Nephron progenitor cell (in vitro differentiated cells): ENCODE measurements at places on chromosomes 1 and 21.

DNA sequence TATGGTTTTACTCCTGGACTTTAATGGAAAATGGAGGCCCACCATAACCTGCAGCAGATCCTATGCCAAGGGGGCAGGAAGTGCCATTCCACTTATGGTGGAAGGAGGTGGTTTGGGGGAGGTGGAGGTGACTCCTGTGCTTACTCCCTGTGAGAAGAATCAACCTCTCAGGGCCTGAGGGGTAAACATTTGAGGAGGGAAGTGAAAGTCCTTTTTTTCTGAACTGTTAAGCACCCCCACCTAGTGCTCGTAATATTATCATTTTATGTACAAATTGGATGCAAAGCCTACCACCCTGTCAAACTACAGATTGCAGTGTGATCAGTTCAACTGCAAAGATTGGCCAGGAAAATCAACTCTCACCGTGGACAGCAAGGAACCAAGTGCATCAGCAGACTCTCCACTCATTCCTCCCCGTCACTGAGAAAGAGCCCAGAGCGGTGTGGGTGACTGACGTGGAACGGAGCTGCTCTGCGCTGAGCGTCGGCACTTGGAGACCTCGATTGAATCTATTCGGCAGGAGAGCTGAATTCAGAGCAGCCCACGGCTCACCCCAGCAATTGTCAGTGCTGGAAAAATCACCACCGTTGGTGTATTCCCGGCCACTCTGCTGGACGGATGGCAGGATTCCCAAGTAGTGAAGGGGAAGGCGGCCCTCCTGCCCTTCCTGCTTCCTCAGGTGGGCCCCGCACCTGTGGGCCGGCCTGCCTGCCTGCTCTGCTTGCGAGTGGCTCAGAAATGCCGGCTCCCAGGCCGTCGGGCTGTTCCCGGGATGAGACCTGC, 46.8 kb upstream of the COX20 start:
- DNase-seq: no peak

GRCh38 chr1:244705261-244706234, 52.6 kb downstream of the DESI2 start:
- no peak for DNase-seq

DNA sequence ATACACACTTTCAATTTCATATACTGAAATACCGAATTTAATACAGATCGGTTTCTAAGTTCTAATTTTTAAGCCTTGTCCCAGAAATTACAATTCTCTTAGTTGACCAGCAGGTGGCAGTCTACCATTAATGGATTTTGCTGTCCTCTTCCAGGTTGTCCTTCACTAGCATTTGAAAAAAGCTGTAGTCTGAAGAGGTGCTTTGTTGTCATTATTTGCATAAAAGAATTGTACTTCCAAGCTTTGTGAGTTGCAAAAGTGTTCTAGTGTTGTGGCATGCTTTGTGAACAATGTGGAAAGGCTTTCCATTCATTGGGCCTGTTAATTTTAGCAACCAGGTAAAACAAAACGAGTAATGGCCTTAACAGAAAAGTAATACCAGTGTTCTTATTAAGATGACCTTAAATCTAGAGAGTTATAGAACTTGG, 193.6 kb downstream of the RPS6KC1 start:
- peak; percentile 47 for DNase-seq

DNA sequence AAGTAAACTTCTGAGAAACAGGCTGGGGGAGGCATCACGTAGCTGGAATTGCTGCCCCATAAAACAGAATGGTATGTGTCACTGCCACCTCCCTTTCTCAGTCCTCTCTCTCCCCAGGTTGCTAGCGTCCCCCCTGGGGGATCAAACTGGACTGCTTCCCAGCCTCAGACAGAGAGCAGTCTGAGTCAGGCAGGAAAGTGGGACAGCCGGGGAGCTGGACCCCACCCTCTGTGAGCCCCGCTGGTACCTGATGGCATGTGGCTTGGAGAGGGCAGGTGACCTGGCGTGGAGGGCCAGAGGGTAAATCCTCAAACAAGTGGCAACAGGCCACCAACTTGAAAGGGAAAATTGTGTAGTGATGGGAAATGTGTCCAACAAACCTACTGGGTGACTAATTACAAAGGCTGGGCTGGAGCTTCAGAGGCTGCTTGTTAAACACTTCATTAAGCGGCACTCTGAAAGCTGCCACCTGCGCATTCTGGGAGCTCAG, 1.0 kb upstream of the SFN start:
- no peak for DNase-seq

DNA sequence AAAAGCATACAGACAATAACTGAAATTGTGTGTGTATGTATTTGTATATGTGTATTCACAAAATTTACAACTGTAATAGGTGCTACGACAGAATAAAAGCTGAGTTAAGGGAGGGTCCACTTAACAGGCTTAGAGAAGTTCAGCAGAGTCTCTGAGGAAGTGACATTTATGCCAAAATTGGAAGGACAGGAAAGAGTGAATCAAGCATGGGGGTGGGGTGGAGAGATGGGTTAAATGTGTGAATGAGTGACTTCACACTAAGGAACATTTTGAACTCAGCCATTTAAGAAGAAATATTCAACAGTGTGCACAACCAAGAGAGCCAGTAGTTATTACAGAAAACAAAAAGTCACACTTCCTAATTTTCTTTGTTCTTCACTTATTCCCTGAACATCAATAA, 53.8 kb upstream of the RGS1 start:
- DNase-seq: no peak

GRCh38 chr1:81305997-81306452, 494.7 kb upstream of the ADGRL2 start:
- peak; percentile 2 for DNase-seq

- peak; percentile 98 for DNase-seq
These were observed 378 bp upstream of the SMIM1 start for GRCh38 chr1:3772027-3772714.

GRCh38 chr1:201570181-201570885, 31.4 kb downstream of the NAV1 start:
- no peak for DNase-seq

- no peak for DNase-seq
These were observed 70.3 kb upstream of the F3 start for GRCh38 chr1:94611681-94612475.

DNA sequence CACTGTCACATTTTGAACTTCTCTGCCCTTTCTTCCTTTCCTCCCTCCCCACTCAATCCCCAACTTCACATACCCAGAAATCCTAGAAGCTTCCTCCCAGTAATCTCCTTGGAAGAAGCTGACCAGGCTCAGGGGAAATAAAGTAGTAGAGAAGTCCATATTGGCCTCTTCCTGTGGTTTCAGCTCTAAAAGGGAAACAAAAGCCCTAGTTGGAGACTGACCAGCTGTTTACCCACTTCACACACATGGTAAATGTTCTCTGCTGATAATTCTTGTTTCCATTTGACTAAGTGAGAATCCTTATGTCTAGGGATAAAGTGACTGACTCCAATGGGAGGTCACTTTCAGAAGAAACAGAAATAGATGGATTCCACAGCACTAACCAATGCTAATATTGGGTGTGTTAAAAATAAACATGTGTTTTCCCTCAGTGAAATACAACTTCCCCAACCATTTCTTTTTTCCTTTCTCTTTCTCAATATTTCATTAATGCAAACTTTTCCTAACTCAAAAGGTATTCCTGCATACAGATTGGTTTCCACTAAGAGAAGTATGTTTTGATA, 178.9 kb upstream of the DPT start:
- DNase-seq: no peak

DNA sequence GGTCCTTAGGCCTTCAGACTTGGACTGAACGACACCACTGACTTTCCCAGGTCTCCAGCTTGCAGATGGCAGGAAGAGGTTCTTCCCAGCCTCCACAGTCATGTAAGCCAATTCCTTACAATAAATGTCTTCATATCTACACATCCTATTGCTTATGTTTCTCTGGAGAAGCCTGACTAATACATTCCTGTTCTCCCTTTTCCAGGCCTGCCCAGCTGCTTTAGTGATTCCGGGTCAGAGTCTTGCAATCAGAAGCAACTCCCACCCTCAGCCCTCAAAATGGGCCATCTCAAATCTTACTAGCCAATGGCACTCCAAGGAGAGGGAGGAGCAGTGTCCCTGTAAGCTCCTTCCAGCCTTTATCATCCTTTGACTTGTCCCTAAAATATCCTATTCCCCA, 16.4 kb upstream of the CPT2 start:
- DNase-seq: no peak

- DNase-seq: no peak
These were observed 76.9 kb downstream of the C1orf21 start for GRCh38 chr1:184463680-184464079.

DNA sequence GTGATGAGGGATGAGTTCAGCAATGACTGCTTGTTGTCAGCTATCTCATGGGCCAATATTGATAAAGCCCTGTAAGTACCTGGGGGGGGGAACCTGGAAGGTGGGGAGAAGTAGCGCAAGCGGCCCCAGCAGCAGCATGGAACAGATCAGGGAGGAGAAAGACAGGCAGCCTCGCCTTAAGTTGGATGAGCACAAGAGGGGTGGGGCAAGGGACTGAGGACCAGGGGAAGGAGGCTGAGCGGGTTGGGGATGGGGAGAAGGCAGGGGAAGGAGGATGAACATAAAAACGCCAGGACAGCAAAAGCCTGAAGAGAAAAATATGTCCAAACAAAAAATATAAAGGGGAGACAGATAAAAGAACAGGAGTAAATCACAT, 70.6 kb downstream of the ALG14 start:
- DNase-seq: no peak

DNA sequence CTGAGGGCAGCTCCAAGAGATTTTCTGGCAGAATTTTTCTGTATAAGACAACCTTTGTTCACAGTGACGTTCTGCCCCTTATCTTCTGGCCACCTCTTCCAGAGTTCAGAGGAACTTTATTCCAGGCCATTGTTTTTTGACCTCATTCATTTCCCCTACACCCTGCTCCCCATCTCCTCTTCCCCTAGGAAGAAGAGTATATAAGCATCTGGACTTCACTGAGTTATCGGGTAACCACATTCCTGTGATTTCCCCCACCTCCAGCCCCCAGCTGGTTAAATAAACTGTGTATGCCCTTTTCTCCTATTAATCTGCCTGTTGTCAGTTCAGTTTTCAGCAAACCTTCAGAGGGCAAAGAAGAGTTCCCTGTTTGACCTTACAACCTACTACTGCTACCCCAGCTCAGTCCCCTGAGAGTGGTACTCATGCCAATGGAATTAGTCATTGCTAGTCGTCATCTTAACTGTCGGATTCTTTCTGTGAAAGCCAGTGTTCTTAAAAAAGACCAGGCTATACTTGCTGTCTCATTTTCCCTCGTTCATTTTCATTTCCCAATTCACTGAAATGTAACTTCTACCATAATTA, 14.3 kb upstream of the ALG14 start:
- peak; percentile 26 for DNase-seq

DNA sequence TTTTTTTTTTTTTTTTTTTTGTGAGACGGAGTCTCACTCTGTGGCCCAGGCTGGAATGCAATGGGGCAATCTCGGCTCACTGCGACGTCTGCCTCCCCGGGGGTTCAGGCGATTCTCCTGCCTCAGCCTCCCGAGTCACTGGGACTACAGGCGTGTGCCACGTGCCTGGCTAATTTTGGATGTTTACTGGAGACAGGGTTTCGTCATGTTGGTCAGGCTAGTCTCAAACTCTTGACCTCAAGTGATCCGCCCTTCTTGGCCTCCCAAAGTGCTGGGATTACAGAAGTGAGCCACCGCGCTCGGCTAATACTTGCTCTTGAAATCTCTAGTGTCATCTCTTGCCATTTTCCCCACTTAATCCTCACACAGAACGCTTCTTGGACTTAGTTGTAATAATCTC, 1.1 kb upstream of the SYCP1 start:
- no peak for DNase-seq

GRCh38 chr1:212591922-212592321, 16.6 kb upstream of the ATF3 start:
- no peak for DNase-seq

DNA sequence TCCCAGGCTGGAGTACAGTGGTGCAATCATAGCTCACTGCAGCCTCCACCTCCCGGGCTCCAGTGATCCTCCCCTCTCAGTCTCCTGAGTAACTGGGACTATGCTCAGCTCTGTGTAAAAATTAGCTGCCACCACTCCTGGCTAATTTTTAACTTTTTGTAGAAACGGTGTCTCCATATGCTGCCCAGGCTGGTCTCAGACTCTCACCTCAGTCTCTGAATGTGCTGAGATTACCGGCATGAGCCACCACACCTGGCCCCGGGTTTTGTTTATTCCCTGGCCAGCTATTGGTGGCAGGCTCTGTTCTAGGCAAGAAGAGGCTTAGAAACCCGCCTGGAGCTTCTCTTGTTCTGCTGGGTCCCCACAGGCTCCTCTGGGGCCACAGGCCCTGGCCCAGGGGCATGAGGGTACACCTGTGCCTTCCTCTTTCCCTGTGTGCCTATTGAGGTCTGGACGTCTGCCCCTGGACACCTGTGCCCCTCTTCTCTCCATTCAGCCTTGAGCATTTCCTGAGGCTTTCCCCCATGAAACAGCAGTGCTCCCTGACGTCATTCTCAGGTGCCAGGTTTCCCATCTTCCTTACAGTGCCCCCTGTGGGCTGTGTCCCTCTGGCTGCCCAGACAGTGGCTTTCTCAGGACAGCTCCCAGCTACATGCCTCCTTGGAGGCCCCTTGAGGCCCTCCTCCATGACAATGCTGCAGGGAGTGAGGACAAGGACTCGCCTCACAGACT, 57.5 kb downstream of the PCP4 start:
- no peak for DNase-seq

- no peak for DNase-seq
These were observed 456 bp downstream of the TOMM40L start for GRCh38 chr1:161226320-161226711.

DNA sequence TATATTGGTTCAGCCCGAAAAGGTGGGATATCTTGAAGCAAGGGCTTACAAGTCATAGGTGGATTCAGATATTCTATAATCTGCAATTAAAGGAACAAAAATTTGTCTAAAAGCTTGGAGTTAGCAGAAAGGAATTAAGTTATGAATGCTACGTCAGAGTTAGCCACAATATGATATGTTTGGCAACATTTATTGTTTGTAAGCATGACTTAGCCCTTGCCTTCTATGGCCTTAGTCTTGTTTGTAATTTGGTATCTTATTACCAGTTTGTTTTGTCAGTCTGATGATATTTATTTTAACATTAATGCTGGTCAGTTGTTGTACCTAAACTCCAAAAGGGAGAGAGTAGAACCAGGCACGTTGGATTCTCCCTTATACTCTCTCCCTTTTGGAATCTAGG, 43.1 kb upstream of the SUCO start:
- DNase-seq: no peak

GRCh38 chr1:24694380-24694843, 50.8 kb upstream of the CLIC4 start:
- DNase-seq: no peak

- DNase-seq: no peak
These were observed 11.2 kb downstream of the PRMT2 start for GRCh38 chr21:46646541-46647154.

DNA sequence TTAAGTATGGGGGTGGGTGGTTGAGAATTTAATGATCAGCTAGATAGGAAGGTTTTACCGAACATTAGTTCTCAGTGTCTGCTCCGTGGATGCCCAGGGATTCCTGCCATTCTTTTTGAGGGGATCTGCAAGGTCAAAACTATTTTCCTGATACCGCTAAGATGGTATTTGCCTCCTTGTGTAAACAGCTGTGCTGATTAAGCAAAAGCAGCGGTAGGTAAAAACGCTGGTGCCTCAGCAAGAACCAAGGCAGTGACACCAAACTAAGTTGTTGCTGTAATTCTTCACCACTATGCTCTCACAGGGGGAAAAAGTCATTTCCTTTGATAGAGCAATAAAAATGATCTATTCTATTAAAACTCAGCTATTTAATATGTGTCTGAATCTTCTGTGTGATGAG, 229.0 kb downstream of the FMN2 start:
- DNase-seq: no peak

- no peak for DNase-seq
These were observed 8.6 kb upstream of the RCAN1 start for GRCh38 chr21:34623516-34623915.

GRCh38 chr1:18325136-18325535, 155.6 kb upstream of the KLHDC7A start:
- DNase-seq: no peak
